Activated CD4-positive, alpha-beta T cell treated with anti-CD3 and anti-CD28 coated beads, Interleukin-2, amount 10 ng/mL, durations not matched to agents 7 days and 5 days (primary cell): ENCODE measurements at places on chromosomes 6 and 20. TPM values are rescaled to one million over a fixed set of nuclear protein-coding genes. Genes with fewer than 3 reads are reported as not detected.
A peak's percentile ranks its signal among the peaks of the same experiment; 100 is the strongest.

The PNLDC1 gene
- total RNA-seq: 0.30 TPM

DNA sequence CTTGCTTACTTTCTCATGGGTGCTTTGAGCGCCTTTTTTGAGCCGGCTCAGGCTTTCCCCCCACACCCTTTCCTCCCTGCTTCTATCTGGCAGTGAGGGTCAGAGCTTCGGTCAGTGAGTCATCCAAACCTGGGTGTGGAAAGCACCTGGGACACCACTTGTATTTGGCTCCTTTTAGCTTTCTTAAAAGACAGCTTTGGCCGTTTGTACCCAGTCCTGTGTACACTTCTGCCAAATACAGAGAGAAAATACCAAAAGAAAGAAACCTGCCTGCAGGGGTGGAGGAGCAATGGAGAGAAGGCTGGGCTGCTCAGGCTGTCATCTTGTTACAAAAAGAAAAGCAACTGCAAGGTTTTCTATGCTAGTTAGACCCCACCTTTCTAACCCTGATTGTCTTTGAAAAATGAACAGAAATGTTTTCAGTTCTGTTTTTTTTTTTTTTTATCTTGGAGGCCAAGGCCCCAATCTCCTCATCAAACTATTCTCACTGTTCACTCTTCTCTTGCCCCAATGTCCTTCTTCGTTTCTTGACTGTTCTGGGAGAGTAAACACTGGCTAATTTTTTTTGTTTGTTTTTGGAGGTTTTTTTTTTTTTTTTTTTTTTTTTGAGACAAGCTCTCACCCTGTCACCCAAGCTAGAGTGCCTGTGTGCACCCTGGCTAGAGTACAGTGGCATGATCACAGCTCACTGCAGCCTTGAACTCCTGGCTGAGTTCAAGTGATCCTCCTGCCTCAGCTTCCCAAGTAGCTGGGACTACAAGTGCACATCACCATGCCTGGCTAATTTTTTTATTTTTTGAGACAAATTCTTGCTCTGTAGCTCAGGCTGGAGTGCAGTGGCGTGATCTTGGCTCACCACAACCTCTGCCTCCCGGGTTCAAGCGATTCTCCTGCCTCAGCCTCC, 76.4 kb downstream of the SSR1 start:
- H3K4me1 ChIP-seq: peaks cover 27% of the 10 kb centered on the region
- no peak overlapping the region for H3K4me3 ChIP-seq
- DNase-seq: no peak

The KCNG1 gene
- total RNA-seq: not detected

The SLPI gene
- total RNA-seq: 0.37 TPM

The LY6G6C gene
- not detected for total RNA-seq

DNA sequence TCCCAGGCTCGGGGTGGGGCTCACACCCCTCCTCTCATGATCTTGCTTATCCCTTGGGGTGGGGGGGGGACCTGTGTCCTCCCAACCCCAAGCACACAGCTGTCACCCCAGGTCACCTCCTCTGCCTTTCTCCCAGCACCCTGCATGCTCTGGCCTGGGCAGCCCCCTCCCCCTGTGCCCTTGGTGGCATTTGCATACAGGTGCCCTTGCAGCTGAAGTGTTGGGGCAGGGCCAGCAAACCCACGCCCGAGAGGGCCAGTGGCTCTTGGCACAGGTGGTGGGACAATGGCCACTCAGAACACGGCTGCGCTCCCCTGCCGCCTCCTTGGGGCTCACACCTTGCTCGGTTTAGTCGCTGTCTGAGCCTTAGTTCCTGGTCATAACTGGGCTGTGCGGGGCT, 11.3 kb upstream of the MYT1 start:
- H3K4me1 ChIP-seq: no peaks in the 10 kb centered on the region
- no peak overlapping the region for H3K27ac ChIP-seq
- no peaks in the 10 kb centered on the region for H3K36me3 ChIP-seq
- no peak for DNase-seq

The RIMS1 gene
- total RNA-seq: not detected

The PLCB4 gene
- not detected for total RNA-seq

- no peak overlapping the region for H3K27ac ChIP-seq
- no peak overlapping the region for H3K4me3 ChIP-seq
- no peaks in the 10 kb centered on the region for H3K36me3 ChIP-seq
- no peaks in the 10 kb centered on the region for H3K27me3 ChIP-seq
- no peak for DNase-seq
Measured at GRCh38 chr6:138289739-138290138, 71.4 kb upstream of the PBOV1 start.

The FOXS1 gene
- total RNA-seq: not detected

- DNase-seq: no peak
- H3K27ac ChIP-seq: no peak overlapping the region
- H3K4me3 ChIP-seq: no peak overlapping the region
- H3K36me3 ChIP-seq: no peaks in the 10 kb centered on the region
- peaks cover 36% of the 10 kb centered on the region for H3K27me3 ChIP-seq
Measured at GRCh38 chr6:17932330-17932852, 55.0 kb downstream of the KIF13A start.

The TRDN gene
- total RNA-seq: not detected

- no peak for DNase-seq
- no peaks in the 10 kb centered on the region for H3K36me3 ChIP-seq
- no peak overlapping the region for H3K27ac ChIP-seq
- H3K27me3 ChIP-seq: no peaks in the 10 kb centered on the region
- no peaks in the 10 kb centered on the region for H3K4me1 ChIP-seq
Measured at GRCh38 chr20:6780433-6781190, 13.1 kb downstream of the BMP2 start.

GRCh38 chr6:75532521-75532920, 38.9 kb upstream of the FILIP1 start:
- H3K27me3 ChIP-seq: peaks cover 29% of the 10 kb centered on the region
- H3K4me1 ChIP-seq: no peaks in the 10 kb centered on the region
- no peak overlapping the region for H3K27ac ChIP-seq
- DNase-seq: no peak
- H3K4me3 ChIP-seq: no peak overlapping the region

- no peaks in the 10 kb centered on the region for H3K27me3 ChIP-seq
- H3K27ac ChIP-seq: no peak overlapping the region
Measured at GRCh38 chr6:147418523-147418922, 90.0 kb upstream of the SAMD5 start.

DNA sequence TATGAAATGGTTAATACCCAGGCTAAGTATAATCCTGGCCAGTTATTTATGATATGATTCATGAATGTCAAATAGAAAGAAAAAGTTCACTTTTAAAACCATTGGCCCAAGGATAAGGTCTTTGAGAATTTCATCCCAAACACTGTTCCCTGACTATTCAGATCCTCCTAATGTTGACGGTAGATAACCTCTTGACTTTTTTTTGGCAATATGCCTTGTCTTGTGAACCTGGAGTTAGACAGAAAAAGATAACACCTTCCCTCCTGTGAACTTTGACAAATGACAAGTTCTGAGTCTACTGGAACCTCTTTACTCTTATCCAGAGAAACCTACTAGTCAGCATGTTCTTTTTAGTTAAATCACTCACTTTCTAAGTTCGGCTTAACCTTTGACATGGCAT, 166.8 kb upstream of the PREP start:
- H3K27ac ChIP-seq: no peak overlapping the region
- no peaks in the 10 kb centered on the region for H3K36me3 ChIP-seq
- DNase-seq: no peak
- peaks cover 17% of the 10 kb centered on the region for H3K27me3 ChIP-seq
- no peaks in the 10 kb centered on the region for H3K4me1 ChIP-seq

- peaks cover 9% of the 10 kb centered on the region for H3K4me1 ChIP-seq
- peak; percentile 63 for DNase-seq
- H3K36me3 ChIP-seq: peaks cover 11% of the 10 kb centered on the region
- H3K27ac ChIP-seq: peak overlapping the region; percentile 38
- H3K27me3 ChIP-seq: no peaks in the 10 kb centered on the region
Measured at GRCh38 chr6:136226027-136226673, 24.0 kb downstream of the MTFR2 start.

DNA sequence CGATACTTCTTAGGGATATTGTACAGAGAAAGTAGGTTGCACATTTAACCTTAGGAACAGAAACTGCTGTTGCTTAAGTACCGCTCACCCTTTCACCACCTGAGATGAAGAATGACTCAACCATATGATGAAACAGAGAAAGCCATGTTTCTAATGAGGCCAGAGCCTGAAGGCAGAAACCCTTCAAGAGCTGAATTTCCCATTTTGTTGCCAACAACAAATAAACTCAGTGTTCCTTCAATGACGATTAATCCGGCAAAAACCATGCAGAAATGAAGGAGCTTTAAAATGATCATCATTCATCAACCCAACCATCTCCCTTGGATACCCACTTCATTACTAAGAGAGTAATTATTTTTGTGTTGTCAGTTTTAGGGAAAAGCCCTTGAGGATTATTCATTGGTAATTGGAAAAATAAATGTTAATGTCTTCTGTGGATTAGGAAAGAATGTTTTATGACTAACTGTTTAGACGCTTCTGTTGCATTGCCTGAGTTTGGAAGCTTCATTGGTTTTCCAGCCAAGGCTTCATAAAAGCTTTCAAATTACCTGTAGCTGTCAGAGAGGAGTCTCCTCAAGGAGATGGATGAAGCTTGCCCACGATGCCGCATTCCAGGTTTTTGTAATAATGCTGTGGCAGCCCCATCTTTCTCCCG, 112.1 kb upstream of the IYD start:
- peaks cover 8% of the 10 kb centered on the region for H3K27me3 ChIP-seq
- no peak for DNase-seq
- H3K4me1 ChIP-seq: peaks cover 19% of the 10 kb centered on the region
- H3K4me3 ChIP-seq: no peak overlapping the region
- H3K36me3 ChIP-seq: no peaks in the 10 kb centered on the region

DNA sequence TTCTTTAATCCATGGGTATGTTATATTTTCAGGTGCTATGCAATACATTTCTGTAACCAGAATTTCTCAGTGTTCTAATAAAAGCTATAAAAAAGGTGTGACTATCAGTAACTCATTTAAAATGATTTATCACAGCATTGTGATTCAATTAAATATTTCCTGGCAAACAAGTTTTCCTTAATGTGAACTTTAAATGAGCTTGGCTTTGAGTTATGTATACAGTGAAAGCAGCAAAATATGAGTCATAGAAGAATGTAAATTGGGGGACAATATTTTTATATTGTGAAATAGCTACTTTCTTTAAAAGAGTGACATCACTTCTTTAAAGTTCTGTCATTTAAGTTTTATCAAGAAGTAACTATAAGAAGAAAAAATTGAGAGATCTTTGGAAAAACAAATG, 484.9 kb upstream of the MAN1A1 start:
- H3K36me3 ChIP-seq: no peaks in the 10 kb centered on the region
- no peak overlapping the region for H3K27ac ChIP-seq
- H3K4me1 ChIP-seq: no peaks in the 10 kb centered on the region
- no peak for DNase-seq
- H3K27me3 ChIP-seq: peaks cover 3% of the 10 kb centered on the region
- no peak overlapping the region for H3K4me3 ChIP-seq

- peaks cover 16% of the 10 kb centered on the region for H3K4me1 ChIP-seq
- DNase-seq: no peak
- H3K27ac ChIP-seq: peak overlapping the region; percentile 47
- H3K27me3 ChIP-seq: no peaks in the 10 kb centered on the region
Measured at GRCh38 chr6:41768545-41769308, 11.0 kb downstream of the FRS3 start.

DNA sequence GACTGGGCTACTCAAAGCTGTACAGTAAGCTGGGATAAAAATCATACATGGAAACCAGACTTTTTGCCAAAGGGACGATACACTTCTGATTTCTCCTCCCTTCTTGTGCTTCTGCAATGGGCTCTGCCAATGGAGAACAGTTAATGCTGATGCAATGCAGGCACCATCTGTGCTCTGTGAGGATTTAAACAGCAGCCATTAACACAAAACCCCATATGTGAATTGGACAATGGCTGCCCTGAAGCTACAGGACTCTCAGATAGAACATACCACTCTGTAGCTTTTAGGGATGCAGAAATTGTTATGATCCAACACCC, 71.9 kb downstream of the GJA10 start:
- H3K36me3 ChIP-seq: peaks cover 63% of the 10 kb centered on the region
- H3K27ac ChIP-seq: no peak overlapping the region
- peaks cover 51% of the 10 kb centered on the region for H3K4me1 ChIP-seq
- no peak for DNase-seq

- H3K27ac ChIP-seq: no peak overlapping the region
- H3K4me3 ChIP-seq: no peak overlapping the region
Measured at GRCh38 chr6:92174398-92175073, 1244.8 kb downstream of the EPHA7 start.

The KHDC1L gene
- not detected for total RNA-seq

GRCh38 chr6:110949679-110950285, 8.7 kb upstream of the GTF3C6 start:
- H3K36me3 ChIP-seq: no peaks in the 10 kb centered on the region
- DNase-seq: no peak
- peaks cover 6% of the 10 kb centered on the region for H3K27me3 ChIP-seq
- H3K4me3 ChIP-seq: no peak overlapping the region
- no peak overlapping the region for H3K27ac ChIP-seq

The VGLL2 gene
- total RNA-seq: not detected

The TRERF1 gene
- 18.6 TPM for total RNA-seq

GRCh38 chr20:59648466-59649070, 44.2 kb downstream of the PHACTR3 start:
- peaks cover 7% of the 10 kb centered on the region for H3K27me3 ChIP-seq
- H3K4me1 ChIP-seq: no peaks in the 10 kb centered on the region
- no peak overlapping the region for H3K4me3 ChIP-seq
- DNase-seq: no peak
- H3K27ac ChIP-seq: no peak overlapping the region

The MED23 gene
- total RNA-seq: 34.3 TPM

DNA sequence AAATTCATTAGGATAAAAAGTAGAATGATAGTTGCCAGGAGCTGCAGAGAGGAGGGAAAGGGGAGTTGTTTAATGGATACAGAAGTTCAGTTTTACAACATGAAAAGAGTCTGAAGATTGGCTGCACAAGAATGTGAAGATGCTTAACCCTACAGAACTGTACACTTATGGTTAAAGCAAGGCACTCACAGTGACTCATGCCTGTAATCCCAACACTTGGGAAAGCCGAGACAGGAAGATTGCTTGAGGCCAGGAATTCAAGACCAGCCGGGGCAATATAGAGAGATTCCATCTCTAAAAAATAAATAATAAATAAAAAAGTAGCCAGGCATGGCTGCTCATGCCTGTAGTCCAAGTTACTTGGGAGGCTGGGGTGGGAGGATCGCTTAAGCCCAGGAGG, 174.0 kb downstream of the TASP1 start:
- no peak overlapping the region for H3K4me3 ChIP-seq
- DNase-seq: no peak
- H3K36me3 ChIP-seq: no peaks in the 10 kb centered on the region
- H3K27me3 ChIP-seq: no peaks in the 10 kb centered on the region

DNA sequence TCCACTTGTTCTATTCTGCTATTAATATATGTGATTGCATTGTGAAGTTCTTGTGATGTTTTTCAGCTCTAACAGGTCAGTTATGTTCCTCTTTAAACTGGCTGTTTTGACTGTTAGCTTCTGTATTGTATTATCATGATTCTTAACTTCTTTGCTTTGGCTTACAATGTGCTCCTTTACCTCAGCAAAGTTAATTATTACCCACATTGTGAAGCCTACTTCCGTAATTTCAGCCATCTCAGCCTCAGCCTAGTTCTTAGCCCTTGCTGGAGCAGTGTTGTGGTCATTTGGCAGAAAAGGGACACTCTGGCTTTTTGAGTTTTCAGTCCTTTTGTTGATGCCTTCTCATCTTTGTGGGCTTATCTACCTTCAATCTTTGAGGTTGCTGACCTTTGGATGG, 440.2 kb downstream of the TBC1D32 start:
- no peaks in the 10 kb centered on the region for H3K4me1 ChIP-seq
- H3K36me3 ChIP-seq: no peaks in the 10 kb centered on the region
- H3K27ac ChIP-seq: no peak overlapping the region
- H3K27me3 ChIP-seq: no peaks in the 10 kb centered on the region
